AG20443 (cell line): ENCODE measurements at places on chromosomes 7 and 10.

DNA sequence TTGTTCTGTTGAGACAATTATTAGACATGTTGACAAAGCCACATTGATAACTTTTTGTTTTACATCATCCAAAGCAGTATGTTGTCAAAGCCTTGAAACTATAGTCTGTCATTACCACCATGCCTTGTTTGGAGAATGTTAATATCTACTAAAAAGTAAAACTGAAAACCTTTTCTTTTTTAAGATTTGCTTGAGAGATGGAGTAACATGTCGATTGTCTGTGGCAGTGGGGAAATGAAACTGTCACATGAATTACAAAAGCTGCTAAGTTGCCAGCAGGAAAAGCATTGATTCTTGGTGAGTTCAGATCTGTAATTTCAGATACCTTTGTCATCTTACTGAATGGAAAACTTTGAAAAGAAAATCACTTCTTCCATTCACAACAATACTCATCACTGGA, 69.1 kb downstream of the TFPI2 start:
- no peak for DNase-seq

DNA sequence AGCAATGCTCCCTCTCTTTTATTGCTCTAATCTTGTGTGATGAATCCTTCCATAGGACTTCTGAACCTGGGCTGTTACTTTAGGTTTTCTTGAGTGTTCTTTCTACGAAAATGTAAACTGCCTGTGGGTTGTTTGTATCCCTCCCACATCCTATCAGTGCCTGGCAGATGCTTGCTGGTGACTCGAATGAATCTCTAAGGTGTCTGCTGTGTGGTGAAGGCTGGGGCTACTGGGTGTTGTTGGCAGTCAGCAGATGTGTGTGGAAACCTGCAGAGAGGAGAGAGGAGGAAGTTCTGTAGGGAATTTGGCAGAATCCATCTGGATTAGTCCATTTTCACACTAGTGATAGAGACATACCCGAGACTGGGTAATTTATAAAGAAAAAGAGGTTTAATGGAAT, 639.4 kb downstream of the CALN1 start:
- DNase-seq: no peak

DNA sequence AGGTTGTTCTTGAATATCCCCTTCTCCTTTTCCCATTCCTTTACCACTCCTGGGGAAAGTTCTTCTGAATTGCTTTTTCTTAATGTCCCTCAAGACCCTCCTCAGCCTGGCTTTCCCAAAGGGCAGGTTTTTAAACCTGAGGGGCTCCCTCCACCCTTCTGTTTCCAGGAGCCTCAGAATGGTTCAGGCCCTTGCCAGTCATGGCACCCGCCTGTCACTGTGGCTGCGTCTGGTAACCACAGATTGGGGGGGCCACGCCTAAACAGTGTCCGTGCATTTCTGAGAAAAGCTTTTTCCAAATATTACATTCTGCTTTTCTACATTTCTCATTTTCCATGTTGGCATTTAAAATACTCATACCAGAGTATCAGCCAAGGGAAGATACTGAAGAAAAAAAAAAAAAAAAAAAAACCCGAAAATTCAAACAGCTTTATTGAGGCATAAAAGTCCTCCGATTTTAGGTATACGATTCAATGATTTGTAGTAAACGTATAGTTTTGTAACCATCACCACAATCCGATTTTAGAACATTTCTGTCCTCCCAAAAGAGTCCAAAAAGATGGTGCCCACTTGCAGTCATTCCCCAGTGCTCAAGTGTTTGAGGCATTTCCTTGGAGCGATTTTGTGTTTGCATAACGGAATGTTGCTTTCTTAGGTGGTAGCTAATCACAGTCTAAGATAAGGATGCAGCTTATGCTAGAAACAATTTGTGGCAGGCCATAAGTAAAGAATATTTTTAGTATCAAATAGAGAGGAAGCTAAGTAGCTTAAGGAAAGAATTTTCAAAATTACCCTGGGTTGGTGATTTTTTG, 22.1 kb downstream of the HKDC1 start:
- DNase-seq: no peak

GRCh38 chr10:76342996-76343395, 911.6 kb downstream of the LRMDA start:
- no peak for DNase-seq

DNA sequence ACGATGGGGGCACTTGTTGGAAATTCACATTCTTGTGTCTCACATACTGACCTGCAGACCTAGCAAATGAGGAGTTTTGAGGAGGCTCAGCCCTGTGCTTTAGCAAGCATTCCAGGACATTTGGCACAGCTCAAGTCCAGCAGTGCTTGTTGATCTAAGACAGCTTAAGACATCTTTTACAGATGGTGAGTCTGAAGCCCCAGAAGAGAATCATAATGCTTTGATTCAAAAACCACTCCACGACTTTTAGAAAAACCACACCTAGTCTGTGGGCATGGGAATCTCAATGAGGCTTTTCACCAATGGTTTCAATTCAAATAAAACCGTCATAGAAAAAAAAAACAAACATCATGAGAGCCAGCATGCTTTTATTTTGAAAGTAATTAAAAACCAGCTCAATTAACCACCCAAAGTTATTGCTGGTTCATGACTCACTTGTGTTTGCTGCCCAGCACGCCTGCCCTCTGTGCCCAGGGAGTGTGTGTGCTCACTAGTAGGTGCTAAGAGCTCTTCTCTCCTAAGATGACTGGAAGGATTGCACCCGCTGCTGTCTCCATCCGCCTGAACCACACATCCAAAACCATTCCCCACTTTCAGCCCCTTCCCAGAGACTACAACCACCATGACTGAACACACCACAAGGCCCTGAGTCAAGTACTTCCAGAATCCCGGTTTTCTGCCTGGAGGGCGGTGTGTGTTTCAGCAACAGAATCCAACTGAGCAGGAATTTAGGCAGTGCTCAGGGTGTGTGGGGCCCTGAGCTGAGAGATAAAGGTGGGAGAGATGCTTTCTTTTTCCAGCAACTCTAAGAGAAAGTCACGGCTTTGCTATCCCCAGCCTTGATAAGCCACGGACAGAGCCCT, 130.2 kb upstream of the ADAM12 start:
- DNase-seq: peak; percentile 25

DNA sequence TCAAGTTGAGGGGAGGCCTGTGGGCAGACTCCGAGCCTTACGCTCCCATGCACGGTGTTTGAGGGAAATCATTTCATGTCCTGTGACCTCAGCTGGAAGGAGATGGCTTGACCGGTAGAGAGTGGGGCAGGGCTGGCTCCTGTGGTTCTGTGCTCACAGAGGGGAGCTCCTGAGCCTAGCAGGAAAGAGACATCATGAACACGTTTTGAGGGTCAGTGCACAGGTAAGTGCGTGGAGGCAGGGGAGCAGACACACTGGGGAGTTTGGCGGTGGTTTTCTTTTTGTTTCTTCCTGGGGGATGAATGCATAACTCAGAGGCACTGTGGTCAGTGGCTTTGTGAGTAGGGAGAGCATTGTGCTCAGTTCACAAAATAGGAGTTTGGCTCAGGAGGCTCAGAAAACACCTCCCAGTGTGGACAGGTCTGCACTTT, 22.5 kb downstream of the ADCY1 start:
- peak; percentile 2 for DNase-seq

GRCh38 chr10:68474021-68474420, 2.2 kb upstream of the DNA2 start:
- DNase-seq: no peak

GRCh38 chr7:40493609-40494051, 358.8 kb downstream of the SUGCT start:
- DNase-seq: no peak
